NCI-H1436 (cell line): ENCODE measurements at places on chromosomes 7 and 10.
A peak's percentile ranks its signal among the peaks of the same experiment; 100 is the strongest.

DNA sequence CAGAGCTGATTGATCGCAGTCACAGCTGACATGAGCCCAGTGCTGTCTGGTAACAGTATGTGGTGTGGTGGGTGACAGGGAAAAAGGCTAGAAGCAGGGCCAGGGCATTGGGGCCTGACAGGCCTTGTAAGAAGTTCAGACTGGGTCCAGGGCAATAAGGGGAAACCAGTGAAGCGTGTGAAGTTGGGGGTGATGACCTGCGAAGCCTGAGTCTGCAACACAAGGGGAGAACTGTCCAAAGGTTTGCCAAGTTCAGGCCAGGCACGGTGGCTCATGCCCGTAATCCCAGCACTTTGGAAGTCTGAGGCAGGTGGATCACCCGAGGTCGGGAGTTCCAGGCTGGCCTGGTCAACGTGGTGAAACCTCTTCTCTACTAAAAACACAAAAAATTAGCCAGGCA lies 983.9 kb upstream of the ZNF722 start:
- no peak for DNase-seq

GRCh38 chr10:118771976-118772375 lies 17.2 kb upstream of the CACUL1 start:
- no peak for DNase-seq

GRCh38 chr7:143885951-143886350 lies 16.0 kb downstream of the TCAF1 start:
- no peak for DNase-seq

GRCh38 chr10:117804470-117805011 lies 242.2 kb downstream of the RAB11FIP2 start:
- DNase-seq = peak; percentile 75

- DNase-seq = no peak
Measured at GRCh38 chr7:137717045-137717444, 129.7 kb downstream of the DGKI start.

GRCh38 chr7:99621271-99621670 lies 4.5 kb downstream of the ZSCAN25 start:
- no peak for DNase-seq

DNA sequence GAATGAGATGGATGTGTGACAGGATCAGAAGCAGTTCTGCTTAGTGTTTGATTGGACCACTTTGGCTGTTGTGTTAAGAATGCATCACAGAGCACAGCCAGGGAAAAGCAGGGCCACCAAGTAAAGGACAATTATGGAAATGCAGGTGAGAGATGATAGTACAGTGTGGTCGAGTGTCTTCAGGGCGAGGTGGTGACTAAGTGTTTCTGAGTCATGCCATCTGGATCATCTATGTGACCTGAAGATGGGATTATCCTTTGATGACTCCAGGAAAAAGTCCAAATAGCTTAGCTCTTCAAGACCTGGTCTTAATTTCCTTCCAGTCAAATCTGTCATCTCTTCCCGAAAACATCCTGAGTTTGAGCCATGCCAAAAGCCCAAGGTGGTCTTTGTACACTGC lies 523.2 kb upstream of the IGFBP3 start:
- no peak for DNase-seq
